Stromal cell of bone marrow (primary cell): ENCODE measurements at places on chromosomes 4 and X.

DNA sequence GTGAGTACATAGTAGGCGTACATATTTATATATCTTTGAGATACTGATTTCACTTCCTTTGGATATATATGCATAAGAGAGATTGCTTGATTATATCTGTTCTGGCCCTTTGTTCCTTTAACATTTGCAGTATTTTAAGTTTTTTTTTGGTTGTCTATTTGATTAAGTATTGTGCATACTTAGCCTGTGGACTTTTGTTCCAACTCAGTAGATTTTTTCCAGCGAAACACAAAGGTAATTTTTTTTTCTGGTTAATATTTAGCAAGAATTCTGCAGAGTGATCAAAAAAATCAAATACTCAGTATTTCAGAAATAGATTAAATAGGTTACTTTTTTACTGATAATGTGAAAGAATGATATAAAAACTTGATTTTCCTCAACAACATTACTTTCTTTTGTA, at the start of gene AFM:
Gene AFM, plus strand, starts transcription at position 388 of the 400 bp plus-strand sequence. CDS start 31 bp downstream, outside the sequence.
- DNase-seq: no peak

GRCh38 chr4:80058740-80059139, 14.3 kb downstream of the ANTXR2 start:
- DNase-seq: no peak

DNA sequence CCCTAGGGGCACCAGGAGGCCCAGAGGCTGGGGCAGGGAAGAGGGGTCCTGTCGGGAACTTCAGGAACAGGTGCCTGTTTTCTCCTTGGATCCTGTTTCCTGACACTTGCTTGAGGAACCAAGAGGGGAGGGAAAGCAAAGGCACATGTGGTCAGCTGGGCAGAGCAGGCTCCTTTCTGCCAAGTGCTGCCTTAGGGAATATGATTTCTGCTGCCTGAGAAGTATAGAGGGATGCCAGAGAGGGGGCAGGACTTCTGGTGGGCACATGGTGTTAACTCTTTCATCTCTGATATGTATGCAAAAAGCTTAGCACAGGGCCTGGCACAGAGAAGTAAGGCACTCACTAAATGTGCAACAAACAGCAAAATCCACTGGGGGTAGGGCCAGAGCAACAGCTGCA, 51.2 kb upstream of the PJA1 start:
- DNase-seq: no peak

DNA sequence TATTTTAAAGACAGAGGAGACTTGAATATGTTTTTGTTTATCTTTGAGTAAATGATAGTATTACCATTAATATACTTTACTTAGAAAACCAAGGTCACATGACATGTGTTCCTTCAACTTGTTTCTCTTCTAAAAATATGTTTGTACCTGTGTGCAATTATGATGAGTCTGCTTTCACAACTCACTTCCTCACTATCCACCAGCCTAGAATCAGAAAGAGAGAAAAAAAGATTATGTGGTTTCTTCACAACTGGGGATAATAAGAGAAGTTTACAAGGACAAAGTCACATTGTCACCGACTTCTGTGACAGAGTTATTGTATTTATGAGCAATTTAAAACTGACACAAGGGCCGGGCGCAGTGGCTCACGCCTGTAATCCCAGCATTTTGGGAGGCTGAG, 1112.1 kb downstream of the RPA4 start:
- DNase-seq: no peak

DNA sequence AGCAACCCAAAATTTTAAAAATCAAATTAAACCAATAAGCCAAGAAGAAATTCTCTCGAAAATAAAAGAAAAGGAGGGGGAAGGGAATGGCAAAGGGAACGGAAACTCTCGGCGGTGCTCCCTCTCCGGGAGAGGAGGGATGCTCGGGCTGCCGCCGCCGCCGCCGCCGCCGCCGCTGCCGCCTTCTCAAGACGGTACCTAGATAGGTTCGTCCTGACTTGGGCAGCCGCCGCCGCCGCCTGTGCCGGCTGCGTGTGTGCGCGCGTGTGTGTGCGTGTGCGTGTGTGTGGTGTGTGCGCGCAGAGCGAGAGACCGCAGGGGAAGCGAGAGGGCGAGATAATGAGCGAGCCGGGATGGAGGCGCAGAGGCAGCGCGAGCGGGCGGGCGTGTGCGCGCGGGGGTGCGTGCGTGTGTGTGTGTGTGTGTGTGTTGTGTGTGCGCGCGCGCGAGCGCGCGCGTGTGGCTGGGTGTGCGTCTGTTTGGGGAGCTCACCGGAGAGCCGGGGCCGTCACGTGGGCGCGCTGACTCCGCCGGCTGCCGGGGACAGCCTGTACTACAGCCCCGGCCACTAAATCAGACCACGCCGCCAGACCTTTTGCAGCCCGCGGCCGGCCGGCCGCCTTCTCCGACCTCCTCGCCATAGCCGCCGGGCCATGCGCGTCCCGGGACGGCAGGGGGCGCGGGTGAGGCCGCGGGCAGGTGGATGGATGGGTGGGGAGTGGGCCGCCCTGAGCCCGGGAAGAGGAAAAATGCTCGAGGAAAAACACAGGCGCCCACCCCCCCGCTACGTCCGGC, 111.6 kb downstream of the DHX15 start:
- DNase-seq: peak; percentile 58

- DNase-seq: no peak
Observed at GRCh38 chr4:77151241-77151640, 5.8 kb upstream of the CCNG2 start.

GRCh38 chr4:34170946-34171345, 2073.4 kb downstream of the ARAP2 start:
- DNase-seq: no peak

- DNase-seq: no peak
Observed at GRCh38 chr4:48210966-48211328, 58.7 kb downstream of the TEC start.

GRCh38 chrX:2766906-2767305, 15.1 kb downstream of the XG start:
- no peak for DNase-seq

- no peak for DNase-seq
Observed at GRCh38 chr4:6813725-6814124, 31.2 kb downstream of the KIAA0232 start.

GRCh38 chr4:183977707-183978106, 72.6 kb downstream of the STOX2 start:
- no peak for DNase-seq
